ENCODE measurements at places on chromosomes 7 and 10.

GRCh38 chr10:69679736-69680135 lies 49.7 kb downstream of the FAM241B start:
- peak; percentile 34 for DNase-seq

DNA sequence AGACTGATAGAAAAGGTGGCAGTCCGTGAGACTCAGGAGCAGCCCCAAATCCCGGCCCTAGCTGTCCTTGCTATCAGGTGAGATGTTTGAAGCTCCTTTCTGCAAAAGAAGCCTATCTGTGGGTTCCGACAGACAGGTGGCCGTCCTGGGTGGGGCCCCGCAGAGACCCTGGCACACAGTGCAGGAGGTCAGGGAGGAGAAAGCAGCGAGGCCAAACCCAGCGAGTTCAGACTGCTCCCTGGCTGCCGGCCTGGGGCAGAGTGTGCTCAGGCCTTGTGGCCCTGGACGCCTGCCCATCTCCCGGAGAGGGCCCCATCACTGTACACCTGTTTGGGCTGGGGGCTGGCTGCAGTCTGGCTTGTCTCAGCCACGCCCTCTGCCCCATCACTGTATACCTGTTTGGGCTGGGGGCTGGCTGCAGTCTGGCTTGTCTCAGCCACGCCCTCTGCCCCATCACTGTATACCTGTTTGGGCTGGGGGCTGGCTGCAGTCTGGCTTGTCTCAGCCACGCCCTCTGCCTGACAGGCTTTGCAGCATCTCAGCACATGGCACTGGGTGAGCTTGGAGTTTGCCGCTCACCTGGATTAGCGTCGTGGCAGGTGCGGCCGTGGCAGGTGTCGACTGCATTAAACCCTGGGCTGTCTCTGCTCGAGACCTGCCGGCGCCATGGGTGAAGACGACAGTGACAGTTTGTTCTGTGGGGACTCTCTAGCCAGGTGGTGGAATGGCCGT lies 11.8 kb upstream of the PRKAR1B start:
- peak; percentile 78 for DNase-seq

GRCh38 chr10:22630234-22631174 lies 83.9 kb downstream of the PIP4K2A start:
- DNase-seq = no peak

- peak; percentile 58 for DNase-seq
Measured at GRCh38 chr10:132888898-132889490, 53.4 kb downstream of the CFAP46 start.

- no peak for DNase-seq
Measured at GRCh38 chr10:65993451-65993850, 932.4 kb upstream of the LRRTM3 start.

DNA sequence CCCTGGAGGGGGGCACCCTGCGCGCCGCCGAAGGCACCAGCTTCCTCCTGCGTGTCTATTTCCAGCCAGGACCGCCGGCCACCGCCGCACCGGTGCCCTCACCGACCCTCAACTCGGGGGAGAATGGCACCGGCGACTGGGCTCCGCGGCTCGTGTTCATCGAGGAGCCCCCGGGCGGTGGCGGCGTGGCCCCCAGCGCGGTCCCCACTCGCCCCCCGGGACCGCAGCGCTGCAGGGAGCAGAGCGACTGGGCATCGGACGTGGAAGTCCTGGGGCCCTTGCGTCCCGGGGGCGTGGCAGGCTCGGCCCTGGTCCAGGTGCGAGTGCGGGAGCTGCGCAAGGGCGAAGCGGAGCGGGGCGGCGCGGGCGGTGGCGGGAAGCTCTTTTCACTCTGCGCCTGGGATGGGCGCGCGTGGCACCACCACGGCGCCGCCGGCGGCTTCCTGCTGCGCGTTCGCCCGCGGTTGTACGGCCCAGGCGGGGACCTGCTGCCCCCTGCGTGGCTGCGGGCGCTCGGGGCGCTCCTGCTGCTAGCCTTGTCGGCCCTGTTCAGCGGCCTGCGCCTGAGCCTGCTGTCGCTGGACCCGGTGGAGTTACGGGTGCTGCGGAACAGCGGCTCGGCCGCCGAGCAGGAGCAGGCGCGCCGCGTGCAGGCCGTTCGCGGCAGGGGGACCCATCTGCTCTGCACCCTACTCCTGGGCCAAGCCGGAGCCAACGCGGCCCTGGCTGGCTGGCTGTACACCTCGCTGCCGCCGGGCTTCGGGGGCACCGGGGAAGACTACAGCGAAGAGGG lies 594 bp downstream of the CNNM1 start:
- peak; percentile 80 for DNase-seq

GRCh38 chr10:93150289-93150688 lies 76.6 kb downstream of the CYP26A1 start:
- DNase-seq = no peak

- no peak for DNase-seq
Measured at GRCh38 chr10:102648889-102649796, 4.9 kb downstream of the TRIM8 start.

- DNase-seq = no peak
Measured at GRCh38 chr10:61835946-61836887, 65.3 kb upstream of the ARID5B start.

GRCh38 chr7:81669476-81670105 lies 100.3 kb downstream of the HGF start:
- no peak for DNase-seq

DNA sequence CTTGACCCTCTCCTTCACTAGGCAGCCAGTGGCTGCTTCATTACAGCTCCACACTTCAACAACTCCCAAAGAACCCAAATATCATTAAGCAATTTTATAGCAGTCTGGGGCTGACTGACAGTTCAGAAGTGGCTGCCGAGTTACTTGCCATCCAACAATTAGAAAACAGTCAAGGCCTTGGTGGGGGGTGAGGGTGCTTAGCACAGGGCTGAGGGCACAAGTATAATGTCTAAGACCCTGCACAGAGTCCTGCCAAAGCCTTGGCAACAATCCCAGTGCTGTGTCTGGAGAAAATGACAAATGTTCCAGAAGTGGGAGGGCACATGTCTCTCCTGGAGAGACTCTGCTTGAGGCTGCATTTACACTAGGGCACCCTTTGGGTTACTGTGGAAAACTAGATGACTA lies 71.1 kb downstream of the CXCL12 start:
- no peak for DNase-seq

- no peak for DNase-seq
Measured at GRCh38 chr10:69091143-69091651, 3.3 kb downstream of the SRGN start.

- DNase-seq = no peak
Measured at GRCh38 chr7:4841836-4842235, 20.0 kb downstream of the PAPOLB start.

- DNase-seq = no peak
Measured at GRCh38 chr7:133777701-133778100, 349.4 kb upstream of the LRGUK start.

DNA sequence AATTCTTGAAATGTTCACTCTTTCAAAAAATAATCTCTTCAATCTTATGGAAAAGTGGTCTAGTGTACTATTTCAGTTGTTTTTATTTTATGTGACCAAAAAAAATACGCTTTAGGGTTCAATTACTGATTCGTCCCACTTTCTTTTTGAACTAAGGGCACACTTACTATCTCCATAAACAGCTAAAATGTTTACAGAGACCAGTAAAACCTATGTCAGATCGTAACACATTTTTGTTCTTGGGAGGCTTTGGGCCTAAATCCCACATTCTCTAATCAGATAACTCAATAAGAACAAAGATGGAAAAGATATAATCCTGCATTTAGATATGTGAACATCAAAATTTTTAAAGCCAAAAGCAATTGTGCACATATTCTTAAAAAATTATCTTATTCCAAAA lies 29.8 kb upstream of the EPC1 start:
- no peak for DNase-seq

- DNase-seq = no peak
Measured at GRCh38 chr10:101920546-101920945, 76.9 kb upstream of the KCNIP2 start.

DNA sequence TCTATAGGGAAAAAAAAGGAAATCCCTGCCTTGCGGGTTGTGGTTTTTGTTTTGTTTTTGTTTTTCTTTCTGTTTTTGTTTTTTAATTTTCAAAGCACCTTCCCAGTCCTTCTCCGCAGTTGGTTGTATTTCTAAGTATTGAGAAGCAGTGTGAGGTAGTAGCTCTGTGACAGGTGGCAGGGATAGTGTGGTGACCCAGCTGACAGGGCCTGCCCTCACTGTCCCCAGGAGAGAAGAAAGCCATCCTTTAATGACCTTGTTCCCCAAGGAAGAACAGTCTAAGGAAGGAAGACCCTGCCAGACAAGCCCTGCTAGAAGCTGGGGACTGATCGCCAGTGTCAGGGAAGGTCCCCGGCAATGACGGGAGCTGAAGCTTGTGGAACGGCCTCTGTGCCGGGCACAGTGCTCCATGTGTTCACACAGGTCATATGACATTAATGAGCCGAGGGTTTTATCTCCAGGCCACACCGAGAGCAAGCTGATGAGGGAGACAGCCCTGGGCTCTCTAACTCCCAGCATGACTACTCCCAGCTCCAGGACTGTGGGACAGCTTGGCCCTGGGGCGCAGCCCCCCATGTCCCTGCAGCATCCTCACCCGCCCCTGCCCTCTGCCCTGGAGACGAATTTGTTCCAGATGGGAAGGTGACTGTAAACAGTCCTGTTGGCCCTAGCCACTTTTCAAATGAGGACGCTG lies 69.0 kb upstream of the LRRC18 start:
- DNase-seq = no peak

GRCh38 chr7:90111-91063 lies 102.0 kb upstream of the FAM20C start:
- peak; percentile 70 for DNase-seq

- DNase-seq = peak; percentile 91
Measured at GRCh38 chr7:102125127-102125596, 161.5 kb upstream of the SH2B2 start.

DNA sequence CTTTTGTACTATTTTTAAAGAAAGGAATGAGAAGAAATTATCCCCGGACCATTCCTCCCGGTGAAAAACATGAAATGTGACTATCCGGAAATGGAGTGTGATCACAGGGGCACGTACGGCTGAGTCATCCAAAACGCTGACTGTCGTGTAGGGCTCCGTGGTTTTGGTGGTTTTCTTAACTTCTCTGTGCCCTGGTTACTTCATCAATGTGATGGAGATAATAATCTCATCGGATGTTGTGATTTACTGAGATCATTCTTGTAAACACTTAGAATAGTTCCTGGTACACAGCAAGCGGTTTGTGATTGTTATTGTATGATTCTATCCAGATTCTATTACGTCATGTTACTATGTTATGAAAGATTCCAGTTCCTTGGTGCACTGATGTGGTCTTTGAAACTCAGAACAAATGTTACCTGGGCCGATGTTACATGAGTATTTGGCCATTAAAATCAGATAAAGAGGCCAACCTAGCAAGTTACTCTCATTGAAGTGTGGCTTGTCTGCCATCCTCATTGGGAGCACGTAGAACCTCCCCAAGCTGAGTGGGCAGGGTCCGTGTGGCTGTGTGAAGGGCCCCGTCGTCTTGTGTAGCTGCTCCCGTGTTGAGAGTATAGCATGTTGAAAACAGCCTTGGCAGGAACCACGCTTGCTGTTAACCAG lies 99.5 kb downstream of the CAMK1D start:
- DNase-seq = no peak

- no peak for DNase-seq
Measured at GRCh38 chr10:88116971-88117626, 253.7 kb downstream of the PTEN start.

DNA sequence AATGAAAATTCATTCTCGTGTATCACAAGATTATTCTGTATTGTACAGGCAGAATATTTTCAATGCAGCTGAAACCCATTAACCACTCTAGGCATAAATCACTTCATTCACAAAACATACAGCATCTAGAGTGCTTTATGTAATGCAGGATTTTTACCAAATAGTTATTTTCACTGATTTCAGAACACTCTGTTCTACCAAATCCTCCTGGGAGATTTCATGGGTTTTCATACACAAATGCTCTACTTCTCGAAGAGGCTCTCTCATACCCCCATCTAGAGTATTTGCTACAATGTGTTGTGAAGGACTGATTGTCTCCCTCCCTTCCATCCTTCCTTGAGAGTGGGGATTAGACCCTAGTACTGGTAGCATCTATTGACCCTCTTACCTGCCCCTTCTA lies 209.2 kb upstream of the LRRN3 start:
- no peak for DNase-seq

DNA sequence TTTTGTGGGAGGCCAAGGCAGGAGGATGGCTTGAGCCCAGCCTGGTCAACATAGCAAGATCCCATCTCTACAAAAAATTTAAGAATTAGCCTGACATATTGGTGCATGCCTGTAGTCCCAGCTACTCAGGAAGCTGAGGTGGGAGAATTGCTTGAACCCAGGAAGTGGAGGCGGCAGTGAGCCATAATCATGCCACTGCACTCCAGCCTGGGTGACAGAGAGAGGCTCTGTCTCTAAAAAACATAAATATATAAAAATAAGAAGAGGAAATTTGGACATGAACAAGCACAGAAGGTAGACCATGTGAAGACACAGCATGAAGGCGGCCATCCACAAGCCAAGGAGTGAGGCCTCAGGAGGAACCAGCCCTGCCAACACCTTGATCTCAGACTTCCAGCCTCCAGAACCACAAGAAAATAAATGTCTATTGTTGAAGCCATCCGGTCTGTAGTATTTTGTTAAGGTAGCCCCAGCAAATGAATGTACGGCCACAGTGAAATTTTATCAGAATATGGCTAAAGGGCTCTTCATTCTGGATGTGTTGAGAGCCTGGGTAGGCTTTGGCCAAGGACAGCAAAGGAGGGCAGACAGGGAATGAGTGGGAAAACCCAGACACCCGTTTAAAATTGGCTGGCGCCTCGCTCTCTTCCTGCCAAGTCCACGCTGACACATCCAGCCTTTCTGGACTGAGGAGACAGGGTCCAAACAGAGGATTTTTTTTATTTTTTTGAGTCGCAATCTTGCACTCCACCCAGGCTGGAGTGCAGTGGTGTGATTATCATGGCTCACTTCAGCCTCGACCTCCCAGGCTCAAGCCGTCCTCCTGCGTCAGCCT lies 12.9 kb upstream of the GRID2IP start:
- peak; percentile 87 for DNase-seq

DNA sequence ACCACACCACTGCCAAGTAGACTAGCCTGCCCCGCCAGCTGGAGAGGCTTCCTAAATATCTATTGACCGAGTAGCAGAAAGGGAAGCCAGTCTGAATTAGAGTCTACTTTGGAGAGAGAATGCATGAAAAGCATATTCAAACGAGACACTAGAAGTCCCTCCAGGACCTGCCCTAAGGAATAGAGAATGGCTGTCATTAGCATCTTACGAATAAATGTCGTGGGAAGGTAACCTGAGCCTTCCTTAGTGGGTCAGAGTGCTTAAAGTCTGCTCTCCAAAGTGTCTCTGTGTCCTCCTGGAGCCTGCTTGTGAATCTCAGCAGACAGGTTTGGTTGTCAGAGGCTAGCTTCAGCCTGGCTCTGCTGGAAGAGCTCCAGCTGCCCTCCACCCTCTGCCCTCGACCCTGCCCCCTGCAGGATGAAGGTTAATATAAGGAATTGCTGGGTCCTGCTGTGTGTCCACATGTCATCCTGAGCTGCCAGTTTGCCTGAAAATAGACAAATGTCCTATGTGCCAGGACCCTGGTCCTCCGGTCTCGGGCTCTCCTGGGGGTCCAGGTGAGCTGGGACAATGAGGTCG lies 33.4 kb downstream of the FAM241B start:
- DNase-seq = no peak

DNA sequence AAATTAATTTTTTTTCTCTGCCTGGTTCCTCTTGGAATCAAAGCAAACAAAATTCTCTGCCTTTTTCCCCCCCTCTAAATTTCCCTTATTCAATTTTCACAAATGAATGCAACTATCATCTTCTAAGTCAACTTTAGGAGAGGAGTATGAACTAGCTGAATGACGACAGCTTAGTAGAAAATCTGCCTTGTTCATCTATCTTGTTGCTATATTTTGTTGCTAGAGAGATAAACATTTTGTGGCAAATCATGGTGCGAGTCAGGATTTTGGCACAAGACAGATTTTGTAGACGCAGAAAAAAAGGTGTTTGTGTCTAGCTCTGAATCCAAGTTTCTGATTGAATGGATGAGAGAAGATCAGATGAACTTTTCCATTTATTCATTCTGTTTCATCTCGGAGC lies 81.0 kb upstream of the FZD8 start:
- no peak for DNase-seq

Data from posterior vena cava (tissue), 2 donors.